ENCODE measurements at places on chromosomes 6 and 20.

DNA sequence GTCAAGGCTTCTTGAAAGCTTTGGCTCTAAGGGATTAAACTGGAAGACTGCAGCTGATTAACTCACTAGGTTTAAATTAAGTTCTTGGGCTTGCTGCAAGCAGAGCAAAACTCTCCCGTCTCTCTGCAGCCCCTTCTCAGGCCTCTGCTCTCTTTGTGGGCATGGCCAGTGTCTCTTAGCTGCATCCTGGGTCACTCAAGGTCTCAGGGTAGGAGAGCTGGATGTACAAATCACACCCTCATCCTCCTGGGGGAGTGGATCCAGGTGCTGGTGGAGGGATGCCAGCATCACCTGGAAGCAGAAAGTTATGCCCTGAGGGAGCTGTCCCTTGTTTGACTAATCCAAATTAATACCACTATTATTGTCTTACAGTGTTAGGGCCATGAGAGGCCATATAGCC is 35.8 kb downstream of the GCM1 start:
- no peaks in the 10 kb centered on the region for H3K27me3 ChIP-seq
- H3K36me3 ChIP-seq, result peaks cover 2% of the 10 kb centered on the region
- no peak for DNase-seq
- H3K27ac ChIP-seq, result no peak overlapping the region
- H3K4me3 ChIP-seq, result no peak overlapping the region
- H3K4me1 ChIP-seq, result peaks cover 20% of the 10 kb centered on the region

DNA sequence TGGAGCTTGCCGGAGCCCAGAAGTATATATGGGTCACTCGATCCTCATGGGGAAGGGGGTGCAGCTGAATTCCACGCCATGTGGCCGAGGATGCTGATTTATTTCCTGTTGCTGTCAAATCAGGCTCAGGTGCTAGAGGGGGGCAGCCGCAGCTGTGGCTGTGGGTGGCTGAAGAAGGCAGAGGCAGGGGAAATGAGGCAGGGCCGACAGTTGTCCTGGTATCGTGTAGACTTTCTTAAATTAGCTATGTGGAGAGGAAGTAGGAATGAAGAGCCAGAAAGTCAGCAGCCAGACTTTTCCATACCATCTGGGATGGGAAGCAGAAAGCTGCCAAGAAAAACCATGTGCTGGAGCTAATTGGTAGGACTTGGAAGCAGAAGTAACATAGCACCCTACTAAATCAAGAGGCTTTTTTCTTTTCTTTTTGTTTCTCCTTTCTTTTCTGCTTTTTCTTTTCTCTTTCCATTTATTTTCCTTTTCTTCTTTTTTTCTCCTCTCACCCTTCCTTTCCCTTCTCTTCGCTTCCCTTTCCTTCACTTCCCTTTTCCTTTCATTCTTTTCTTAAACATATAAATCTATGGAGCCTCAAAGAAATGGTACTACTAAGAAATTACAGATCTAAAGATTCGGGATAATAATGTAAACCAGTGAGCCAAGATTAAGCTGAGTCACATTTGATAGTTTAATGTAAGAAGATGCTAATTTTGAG is 90.6 kb upstream of the CD83 start:
- DNase-seq, result no peak
- H3K4me3 ChIP-seq, result no peak overlapping the region
- no peak overlapping the region for H3K27ac ChIP-seq
- H3K4me1 ChIP-seq, result no peaks in the 10 kb centered on the region

DNA sequence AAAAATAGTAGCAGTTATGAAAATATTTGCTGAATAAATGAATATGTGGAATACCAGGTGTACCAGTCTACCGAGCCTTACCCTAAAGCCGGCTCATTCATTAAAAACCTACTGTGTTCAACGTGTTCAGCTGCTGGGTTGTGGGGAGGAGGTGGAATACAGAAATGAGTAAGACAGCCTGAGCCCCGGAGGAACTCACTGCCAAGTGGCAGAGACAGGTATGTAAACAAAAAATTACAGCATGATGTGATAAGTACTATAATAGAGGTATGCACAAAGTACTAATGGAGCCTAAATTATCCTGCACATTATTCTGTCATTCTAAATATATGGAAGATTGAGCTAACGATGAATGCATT is 6.8 kb upstream of the ADTRP start:
- no peak overlapping the region for H3K27ac ChIP-seq
- no peak overlapping the region for H3K4me3 ChIP-seq
- peaks cover 3% of the 10 kb centered on the region for H3K4me1 ChIP-seq
- H3K27me3 ChIP-seq, result no peaks in the 10 kb centered on the region
- no peaks in the 10 kb centered on the region for H3K36me3 ChIP-seq

DNA sequence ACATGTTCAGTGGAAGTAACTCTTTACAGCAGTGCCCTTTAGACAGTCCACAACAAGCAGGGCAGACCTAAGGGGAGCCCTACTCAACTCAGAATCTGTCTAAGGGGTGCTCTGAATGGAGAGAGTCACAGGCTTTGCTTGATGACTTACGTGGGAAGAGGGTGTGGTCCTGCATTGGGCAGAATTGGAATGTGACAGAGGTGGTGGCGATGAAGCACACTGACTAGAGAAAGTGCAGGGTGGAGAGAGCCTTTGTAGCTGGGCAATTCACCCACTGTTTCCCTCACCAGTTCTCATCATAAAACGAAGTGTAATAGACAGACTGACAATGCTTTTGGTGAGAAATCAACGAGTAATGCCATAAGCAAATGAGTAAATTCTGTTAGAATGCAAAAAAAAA is 11.2 kb downstream of the TP53INP2 start:
- H3K4me3 ChIP-seq, result no peak overlapping the region
- H3K27ac ChIP-seq, result no peak overlapping the region
- H3K4me1 ChIP-seq, result peaks cover 12% of the 10 kb centered on the region
- H3K27me3 ChIP-seq, result peaks cover 10% of the 10 kb centered on the region
- DNase-seq, result no peak
- H3K36me3 ChIP-seq, result peaks cover 22% of the 10 kb centered on the region

DNA sequence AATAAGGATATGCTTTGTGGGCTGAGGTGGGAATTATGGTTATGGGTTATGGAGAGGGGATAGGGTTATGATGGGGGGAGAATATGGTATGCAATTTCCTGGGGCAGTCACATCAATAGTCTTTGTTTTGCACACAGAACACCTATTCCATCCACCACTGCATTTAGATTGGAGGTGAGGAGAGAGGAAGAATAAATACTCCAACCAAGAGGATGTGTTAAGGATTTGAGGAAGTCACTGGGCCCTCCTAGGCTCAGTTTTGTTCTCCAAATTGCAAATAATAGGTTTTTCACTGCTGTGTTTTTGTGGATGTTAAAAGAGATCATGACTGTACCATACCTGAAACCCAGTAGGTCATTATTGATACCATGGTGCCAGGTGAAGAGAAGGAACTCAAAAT is 29.5 kb upstream of the SIRPG start:
- peaks cover 57% of the 10 kb centered on the region for H3K27me3 ChIP-seq
- H3K4me1 ChIP-seq, result no peaks in the 10 kb centered on the region
- no peak for DNase-seq
- H3K4me3 ChIP-seq, result no peak overlapping the region
- no peaks in the 10 kb centered on the region for H3K36me3 ChIP-seq
- H3K27ac ChIP-seq, result no peak overlapping the region

DNA sequence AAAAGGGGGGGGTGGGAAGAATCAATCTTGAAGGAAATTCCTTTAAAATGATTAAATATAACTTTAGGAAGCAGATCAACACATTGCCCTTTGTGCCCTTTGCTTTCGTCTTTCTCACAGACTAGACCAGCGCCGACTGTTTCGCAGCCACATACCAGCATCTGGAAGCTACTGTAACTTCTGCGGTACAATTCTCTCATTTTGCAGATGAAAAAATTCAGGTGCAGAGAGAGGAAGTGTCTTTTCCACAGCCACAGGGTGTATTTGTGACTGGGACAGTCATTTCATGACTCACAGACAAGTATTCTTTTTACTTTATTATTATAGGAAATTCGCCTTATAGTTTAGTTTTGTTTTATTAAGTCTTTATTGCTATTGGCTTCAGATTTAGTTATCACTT is 84.2 kb downstream of the UST start:
- H3K4me1 ChIP-seq, result peaks cover 8% of the 10 kb centered on the region
- no peak for DNase-seq
- H3K27me3 ChIP-seq, result no peaks in the 10 kb centered on the region
- H3K36me3 ChIP-seq, result no peaks in the 10 kb centered on the region
- no peak overlapping the region for H3K4me3 ChIP-seq

- H3K36me3 ChIP-seq, result no peaks in the 10 kb centered on the region
- H3K27ac ChIP-seq, result no peak overlapping the region
- H3K4me3 ChIP-seq, result no peak overlapping the region
- peaks cover 82% of the 10 kb centered on the region for H3K27me3 ChIP-seq
- DNase-seq, result no peak
- peaks cover 2% of the 10 kb centered on the region for H3K4me1 ChIP-seq
Observed at GRCh38 chr20:40743141-40743775, 54.2 kb upstream of the MAFB start.

DNA sequence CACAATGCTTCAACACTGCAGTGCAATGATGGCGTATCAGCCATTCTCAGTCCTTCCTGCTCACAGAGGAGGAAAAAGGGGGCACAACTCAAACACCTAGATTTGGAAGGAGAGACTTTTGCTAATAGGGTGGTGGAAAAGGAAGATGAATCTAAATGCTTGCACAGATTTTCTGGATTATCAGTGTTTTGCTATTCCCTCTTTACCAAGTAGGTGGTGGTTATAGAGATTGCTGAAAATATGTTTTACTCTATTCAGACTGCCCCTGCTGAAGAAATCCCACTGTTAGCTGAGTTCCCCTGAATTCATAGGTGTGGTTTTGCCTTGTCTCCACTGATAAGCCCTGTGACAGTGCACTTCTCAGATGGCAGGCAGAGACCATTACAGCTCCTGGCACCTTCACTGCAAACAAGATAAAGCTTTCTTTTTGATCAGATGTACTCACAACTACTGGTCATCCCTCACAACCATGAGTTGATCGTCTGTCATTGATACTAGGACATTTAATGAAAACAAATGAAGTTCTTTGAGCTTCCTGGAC is 311.4 kb downstream of the KIF16B start:
- no peak for DNase-seq
- peaks cover 7% of the 10 kb centered on the region for H3K27me3 ChIP-seq
- peaks cover 11% of the 10 kb centered on the region for H3K36me3 ChIP-seq
- no peak overlapping the region for H3K27ac ChIP-seq
- no peak overlapping the region for H3K4me3 ChIP-seq
- H3K4me1 ChIP-seq, result peaks cover 13% of the 10 kb centered on the region

DNA sequence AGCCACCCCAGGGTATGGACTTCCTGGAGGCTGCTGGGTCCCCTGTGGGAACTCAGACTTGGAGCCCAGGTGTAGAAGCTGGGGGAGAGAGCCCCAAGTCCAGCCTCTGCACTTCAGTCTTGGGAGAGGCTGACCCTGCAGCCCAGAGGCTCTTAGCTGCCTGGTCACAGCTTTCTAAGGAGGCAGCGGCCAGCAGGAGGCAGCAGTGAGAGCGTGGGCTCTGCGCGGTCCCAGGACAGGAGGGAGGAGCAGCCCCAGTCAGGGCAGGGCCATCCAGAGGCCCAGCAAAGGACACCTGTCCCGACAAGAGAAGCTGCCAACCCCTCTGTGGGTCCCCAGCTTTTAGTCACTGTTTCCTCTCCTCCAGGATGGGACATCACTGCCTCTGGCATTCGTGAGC is 9.4 kb downstream of the TREML2 start:
- DNase-seq, result no peak
- no peak overlapping the region for H3K4me3 ChIP-seq
- peaks cover 42% of the 10 kb centered on the region for H3K27me3 ChIP-seq
- H3K27ac ChIP-seq, result no peak overlapping the region
- H3K36me3 ChIP-seq, result no peaks in the 10 kb centered on the region

DNA sequence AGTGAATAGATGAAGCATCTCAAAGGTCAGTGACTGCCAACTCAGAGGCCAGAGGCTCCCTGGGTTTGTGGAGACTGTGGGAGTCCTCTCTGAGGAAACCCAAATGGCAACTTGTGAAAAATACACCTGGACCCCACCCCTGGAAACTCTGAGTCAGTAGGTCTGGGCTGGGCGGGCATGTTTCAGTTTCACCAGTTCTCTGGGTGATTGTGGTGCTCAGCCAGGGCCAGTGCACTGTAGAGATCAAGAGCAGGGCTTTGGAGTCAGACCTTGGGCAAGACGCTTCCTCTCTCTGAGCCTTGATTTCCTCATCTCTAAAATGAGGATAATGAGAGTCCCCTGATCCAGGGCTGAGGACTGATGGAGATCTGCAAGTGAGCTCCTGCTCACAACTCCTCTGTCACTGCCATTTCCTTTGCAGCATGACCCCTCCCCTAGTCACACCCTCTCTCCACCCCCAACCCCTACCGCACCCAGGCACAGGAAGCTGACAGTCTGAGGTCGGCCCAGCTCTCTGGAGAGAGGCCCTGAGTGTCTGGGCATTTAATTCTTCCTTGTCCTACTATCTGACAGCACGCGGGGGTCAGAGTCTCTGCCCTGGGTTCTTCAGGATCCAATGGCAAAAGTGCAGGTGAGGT is 5.1 kb downstream of the DEF6 start:
- no peaks in the 10 kb centered on the region for H3K36me3 ChIP-seq
- peak overlapping the region; percentile 43 for H3K27ac ChIP-seq
- peaks cover 7% of the 10 kb centered on the region for H3K4me1 ChIP-seq
- H3K4me3 ChIP-seq, result no peak overlapping the region

- no peak for DNase-seq
- H3K4me1 ChIP-seq, result peaks cover 42% of the 10 kb centered on the region
- no peaks in the 10 kb centered on the region for H3K27me3 ChIP-seq
- no peak overlapping the region for H3K4me3 ChIP-seq
Observed at GRCh38 chr6:11237428-11237827, 5.0 kb upstream of the NEDD9 start.

DNA sequence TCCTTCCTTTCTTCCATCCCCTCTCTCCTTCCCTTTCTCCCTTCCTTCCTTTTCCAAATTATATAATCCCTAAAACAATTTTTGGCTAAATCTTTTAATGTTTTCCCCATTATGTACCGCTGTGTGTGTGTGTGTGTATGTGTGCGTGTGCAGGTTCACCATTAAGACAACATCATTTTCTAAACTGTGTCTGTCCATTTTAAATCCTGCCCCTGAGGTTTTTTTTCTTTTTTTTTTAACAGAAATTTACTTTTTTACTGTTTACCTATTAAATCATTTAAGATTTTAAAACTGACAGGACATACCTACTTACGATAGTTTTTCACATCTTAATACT is 366.3 kb upstream of the EPHA7 start:
- H3K4me3 ChIP-seq, result no peak overlapping the region
- no peak overlapping the region for H3K27ac ChIP-seq
- no peak for DNase-seq
- H3K27me3 ChIP-seq, result peaks cover 4% of the 10 kb centered on the region
- H3K4me1 ChIP-seq, result peaks cover 6% of the 10 kb centered on the region
- H3K36me3 ChIP-seq, result no peaks in the 10 kb centered on the region

GRCh38 chr6:167710363-167710920 is 116.3 kb upstream of the AFDN start:
- H3K4me1 ChIP-seq, result peaks cover 11% of the 10 kb centered on the region
- no peak for DNase-seq
- H3K27ac ChIP-seq, result no peak overlapping the region
- H3K4me3 ChIP-seq, result no peak overlapping the region
